ENCODE measurements at places on chromosomes 4 and X. TPM values are rescaled to one million over a fixed set of nuclear protein-coding genes. Genes with fewer than 3 reads are reported as not detected.

DNA sequence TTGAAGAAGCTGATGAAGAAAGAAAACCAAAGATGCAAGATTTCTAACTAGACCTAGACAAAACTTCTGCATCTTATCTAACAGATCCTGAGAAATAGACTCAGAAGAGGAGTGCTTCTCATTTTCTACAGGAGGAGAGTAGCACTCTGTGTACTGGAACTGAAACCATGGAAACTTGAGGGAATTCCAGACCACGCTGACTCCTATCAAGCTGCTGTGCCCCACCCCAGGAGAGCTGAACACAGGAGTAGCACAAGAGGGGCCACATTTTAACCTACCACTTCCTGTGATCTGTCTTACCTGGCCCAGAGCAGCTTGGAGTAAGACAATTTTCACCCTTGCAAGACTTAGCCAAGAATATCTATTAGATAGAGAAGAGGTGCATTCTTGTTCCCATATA is 248.9 kb downstream of the SCFD2 start:
- H3K4me3 ChIP-seq = no peak overlapping the region
- no peaks in the 10 kb centered on the region for H3K27me3 ChIP-seq
- no peaks in the 10 kb centered on the region for H3K36me3 ChIP-seq
- DNase-seq = no peak
- no peak overlapping the region for H3K27ac ChIP-seq

DNA sequence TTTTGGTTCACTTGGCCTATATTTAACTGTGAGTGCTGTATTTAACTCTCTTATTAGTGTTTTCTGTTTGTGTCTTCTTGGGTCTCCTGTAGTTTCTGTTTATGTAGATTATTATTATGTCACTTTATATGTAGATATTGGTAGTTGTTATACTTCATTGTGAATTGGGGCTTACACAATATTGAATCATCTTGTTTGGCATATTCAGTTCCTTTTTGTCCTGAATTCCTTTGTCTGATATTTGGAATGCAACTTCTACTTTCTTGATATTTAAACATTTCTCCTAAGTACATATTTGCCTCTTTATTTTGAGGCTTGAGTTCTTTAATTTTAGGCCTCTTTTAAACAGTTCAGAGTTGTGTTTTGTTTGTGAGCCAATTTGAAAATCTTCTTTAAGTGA is 544.8 kb upstream of the ADGRL3 start:
- DNase-seq = no peak
- H3K27me3 ChIP-seq = no peaks in the 10 kb centered on the region
- H3K36me3 ChIP-seq = no peaks in the 10 kb centered on the region
- no peak overlapping the region for H3K4me3 ChIP-seq

DNA sequence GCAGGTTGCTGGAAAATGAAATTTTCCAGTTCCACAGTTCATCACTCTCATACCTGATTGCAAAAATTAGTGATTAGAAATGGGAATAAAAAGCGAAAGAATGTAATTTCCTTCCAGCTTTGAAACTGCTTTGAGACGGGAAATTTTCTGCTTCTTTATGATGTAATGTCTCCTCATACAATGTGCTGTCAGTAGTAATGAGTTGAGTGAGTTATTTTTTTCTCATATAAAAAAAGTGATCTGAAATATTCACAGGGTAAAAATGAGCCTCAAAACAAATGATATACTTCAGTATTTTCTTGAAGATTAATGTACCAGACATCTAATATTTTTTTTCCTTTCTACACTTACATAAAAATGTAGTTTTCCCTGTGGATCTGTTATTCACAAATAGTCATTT is 179.1 kb upstream of the FAT4 start:
- no peaks in the 10 kb centered on the region for H3K4me1 ChIP-seq
- no peak for DNase-seq
- H3K27ac ChIP-seq = no peak overlapping the region
- H3K36me3 ChIP-seq = no peaks in the 10 kb centered on the region

TCEAL1 gene
- total RNA-seq = 42.7 TPM

DNA sequence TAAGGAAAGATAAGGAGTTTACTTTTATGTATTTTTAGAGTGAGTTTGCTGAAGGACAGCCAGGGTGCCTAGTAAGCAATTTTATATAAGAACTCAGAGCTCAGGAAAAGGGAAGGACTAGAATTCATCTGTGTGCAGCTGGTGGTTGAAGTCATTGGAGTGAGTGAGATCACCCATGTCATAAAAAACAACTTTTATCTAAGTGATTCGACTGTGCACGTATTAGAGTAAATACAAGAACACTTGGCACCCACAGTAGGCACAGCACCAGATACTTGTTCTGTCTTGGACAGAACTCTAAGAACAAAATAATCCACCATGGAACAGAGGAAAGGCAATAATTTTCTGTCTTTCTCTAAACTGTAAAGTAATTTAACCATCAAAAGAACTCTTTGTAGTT is 31.6 kb downstream of the SYNPO2 start:
- DNase-seq = no peak
- H3K36me3 ChIP-seq = no peaks in the 10 kb centered on the region
- no peak overlapping the region for H3K27ac ChIP-seq
- no peaks in the 10 kb centered on the region for H3K27me3 ChIP-seq
- no peak overlapping the region for H3K4me3 ChIP-seq

SH3D19 gene
- total RNA-seq = 6.9 TPM

RHOXF2 gene
- total RNA-seq = not detected

GRCh38 chr4:41430792-41431191 is 107.2 kb upstream of the LIMCH1 start:
- no peaks in the 10 kb centered on the region for H3K27me3 ChIP-seq
- no peak overlapping the region for H3K27ac ChIP-seq
- peaks cover 33% of the 10 kb centered on the region for H3K4me1 ChIP-seq

Measured in SJSA1 (cell line).